ENCODE measurements at places on chromosomes 3 and 15. TPM values are rescaled to one million over a fixed set of nuclear protein-coding genes. Genes with fewer than 3 reads are reported as not detected.

GRCh38 chr3:129658110-129658843, 51.8 kb upstream of the PLXND1 start:
- no peak for DNase-seq

The CTDSPL gene
- 3.4 TPM for total RNA-seq

DNA sequence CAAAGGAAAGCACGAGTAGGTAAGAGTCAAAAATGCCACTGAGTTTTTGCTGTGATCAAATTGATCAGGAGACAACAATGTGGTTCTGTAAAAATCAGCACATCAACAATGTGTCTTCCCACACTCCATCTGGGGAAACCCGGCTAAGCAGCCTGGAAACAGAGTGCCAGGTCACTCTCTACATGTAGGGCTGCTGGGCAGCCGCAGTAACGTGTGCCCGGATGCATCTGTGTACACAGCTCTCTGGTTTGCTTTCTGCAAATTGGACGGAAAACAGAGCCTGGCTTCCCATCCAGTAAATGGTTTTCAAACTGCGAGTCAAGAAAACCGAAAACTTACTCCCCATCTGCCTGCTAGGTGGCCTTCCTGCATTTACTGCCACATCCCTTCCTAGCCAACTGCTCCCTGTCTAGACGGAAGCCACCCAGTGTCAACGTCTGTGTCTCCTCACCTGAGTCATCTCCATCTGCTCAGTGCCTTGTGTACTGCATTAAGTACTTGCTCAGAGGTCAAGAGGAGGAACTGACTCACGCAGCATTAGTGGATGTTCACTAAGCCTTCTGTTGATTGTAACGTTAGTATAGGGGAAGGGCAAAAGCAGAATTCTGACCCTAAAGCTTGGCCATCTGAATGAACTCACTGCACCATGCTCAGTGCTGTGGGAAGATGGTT, 124.1 kb downstream of the TJP1 start:
- no peak for DNase-seq

- no peak for DNase-seq
Observed at GRCh38 chr3:39088889-39089288, 18.5 kb downstream of the GORASP1 start.
